Fibroblast of upper back skin (primary cell): ENCODE measurements at places on chromosomes 2 and 18.

DNA sequence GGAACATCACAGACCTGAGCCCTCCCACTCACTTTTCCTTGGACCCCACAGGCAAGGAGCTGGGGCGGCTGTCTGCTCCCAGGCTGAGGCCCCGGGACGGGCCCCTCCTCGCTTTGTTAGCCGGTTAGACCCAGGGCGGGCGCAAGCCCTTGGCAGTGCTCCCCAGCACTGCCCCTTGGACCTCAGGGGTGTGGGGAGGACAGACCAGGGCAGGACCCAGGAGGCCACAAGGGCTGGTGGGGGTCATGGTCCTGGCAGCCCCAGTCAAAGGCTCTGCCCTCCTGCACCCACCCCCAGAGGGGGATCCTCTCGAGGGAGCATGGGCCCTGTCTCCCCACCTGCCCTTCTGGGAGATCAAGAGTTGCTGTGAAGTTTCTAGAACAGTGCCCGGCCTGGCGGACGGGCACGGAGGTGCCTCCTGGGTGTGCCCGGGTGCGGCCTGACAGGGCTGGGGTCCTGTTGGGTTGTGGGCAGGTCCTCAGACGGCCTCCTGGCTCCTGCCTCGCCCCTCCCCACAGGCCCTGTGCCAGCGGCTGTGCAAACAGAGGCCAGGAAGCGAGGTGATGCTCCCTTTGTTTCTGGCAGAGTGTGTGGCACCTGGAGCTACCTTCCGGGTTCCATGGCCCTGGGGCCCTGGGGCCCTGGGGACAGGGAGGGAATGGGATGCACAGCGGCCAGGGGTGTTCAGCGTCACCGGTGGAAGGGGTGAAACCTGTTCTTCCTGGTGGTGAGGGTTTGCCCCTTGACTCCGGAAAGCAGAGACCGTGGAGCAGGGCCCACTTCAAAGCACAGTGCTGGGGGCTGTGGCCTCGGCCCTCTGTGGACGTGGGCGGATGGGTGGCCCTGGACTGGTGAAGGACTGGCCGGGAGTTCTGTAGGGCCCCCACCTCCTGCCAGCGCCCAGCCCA is 2.9 kb upstream of the GAL3ST2 start:
- no peak for DNase-seq

DNA sequence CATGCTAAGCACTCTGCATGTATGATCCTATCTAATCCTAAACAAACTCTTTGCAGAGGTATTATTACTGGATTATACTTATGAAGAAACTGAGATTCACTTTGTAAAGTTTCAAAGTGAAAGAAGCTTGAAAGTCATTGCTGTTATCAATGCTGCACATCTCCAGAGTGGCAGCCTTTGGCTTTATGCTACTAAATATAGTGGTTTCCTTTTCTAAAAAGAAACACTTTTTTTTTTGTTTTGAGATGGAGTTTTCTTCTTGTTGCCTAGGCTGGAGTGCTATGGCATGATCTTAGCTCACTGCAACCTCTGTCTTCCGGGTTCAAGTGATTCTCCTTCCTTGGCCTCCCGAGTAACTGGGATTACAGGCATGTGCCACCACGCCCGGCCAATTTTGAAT is 114.9 kb upstream of the RAB27B start:
- DNase-seq = no peak

DNA sequence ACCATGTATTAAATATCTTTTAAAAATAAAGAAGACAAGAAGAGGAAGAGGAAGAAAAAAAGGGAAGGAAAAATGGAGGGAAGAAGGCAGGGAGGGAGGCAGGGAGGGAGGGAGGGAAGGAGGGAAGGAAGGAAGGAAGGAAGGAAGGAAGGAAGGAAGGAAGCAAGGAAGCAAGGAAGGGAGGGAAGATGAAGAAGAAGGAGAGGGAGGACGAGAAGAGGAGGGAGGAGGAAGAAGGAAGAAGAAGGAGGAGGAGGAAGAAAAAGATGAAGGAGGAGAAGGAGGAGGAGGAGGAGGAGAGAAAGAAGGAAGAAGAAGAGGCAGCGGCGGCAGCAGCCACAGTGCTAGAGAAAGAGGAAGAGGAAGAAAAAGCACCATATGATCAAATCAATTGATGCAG is 189.6 kb downstream of the EXOC6B start:
- DNase-seq = no peak

- DNase-seq = peak; percentile 14
Measured at GRCh38 chr2:214542295-214542694, 131.4 kb downstream of the VWC2L start.

- DNase-seq = no peak
Measured at GRCh38 chr2:86570059-86570458, 6.8 kb upstream of the CHMP3 start.

DNA sequence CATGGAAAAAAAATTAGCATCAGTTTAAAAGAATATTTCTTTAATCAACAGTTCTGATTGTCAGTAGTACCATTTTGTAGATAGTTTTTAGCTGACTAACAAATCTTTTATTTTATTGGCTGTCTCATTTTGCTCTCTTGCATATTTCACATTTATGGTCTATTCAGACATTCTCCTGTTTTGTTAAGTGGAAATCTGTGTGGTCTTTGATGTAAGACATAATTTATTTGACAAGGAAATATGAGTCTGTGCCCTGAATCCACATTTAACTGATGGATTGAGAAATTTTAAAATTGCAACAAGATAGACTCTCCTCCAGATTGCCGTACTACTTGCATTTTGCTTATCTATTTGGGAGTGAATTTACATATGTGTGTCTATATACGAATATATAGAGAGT is 96.3 kb upstream of the ATP5MC3 start:
- DNase-seq = no peak

DNA sequence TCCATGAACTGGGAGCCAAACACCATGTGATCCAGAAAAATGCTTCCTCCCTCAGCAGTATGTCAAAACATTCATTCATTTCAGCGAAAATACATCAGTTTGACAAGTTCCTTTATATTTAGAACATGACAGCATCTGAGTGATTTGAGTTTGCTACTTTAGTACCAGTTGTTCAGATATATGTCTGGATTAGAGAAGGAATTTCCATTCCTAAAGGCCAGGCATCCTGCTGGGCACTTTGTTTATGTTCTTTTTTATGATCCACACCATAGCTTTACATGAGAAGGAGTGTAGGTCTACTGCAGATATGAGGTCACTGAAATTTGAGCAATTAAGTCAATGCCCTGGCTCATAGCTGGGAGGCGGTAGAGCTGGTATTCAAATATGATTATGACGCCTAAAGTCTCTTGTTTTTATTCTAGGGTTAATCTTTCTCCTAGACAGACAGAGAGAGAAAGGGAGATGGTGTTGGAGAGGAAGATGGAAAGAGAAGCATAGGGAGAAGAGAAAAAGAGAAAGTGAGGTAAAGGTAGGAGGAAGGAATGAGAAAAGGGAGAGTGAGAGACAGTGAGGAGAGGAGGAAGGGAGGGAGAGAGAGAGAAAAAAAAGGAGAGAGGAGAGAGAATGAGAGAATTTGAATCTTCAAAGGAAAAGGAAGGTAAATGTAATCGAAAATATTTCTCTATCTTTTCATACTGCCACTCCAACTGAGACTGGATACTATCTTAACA is 839.5 kb upstream of the FANCL start:
- no peak for DNase-seq

- DNase-seq = no peak
Measured at GRCh38 chr2:89842180-89842908, 1150.9 kb downstream of the RPIA start.

- DNase-seq = peak; percentile 2
Measured at GRCh38 chr2:183253441-183254130, 129.3 kb downstream of the NUP35 start.

DNA sequence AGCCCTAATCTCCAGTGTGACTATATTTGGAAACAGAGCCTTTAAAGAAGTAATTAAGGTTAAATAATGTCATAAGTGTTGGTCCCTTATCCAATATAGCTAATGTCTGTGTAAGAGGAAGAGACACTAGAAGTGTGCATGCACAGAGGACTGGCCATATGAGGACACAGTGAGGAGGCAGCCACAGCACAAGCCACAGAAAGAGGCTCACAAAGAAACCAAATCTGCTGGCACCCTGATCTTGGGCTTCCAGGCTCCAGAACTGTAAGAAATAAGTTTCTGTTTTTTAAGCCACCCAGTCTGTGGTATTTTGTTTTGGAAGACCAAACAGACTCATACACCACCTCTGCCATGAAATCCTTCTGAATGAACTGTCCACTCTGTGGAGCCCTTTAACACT is 186.4 kb upstream of the SLC39A10 start:
- no peak for DNase-seq

DNA sequence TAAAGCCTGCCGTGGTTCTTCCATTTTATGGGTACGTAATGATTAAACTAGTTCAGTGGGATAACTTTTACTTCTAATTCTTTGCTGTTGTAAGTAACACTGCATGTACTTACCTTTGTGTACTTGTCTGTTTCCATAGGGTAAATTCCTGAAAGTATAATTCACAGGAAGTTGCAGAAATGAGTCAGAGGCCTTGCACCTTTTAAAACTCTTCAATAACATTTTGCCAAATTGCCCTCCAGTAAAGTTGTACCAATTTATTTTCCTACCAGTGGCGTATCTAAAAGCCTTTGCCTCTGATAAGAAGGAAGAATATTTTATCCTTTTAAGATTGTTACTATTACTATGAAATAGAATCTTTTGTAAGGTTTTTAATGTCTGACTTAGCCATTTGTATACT is 65.1 kb downstream of the CAB39 start:
- DNase-seq = no peak

- peak; percentile 96 for DNase-seq
Measured at GRCh38 chr18:11324956-11325882, 175.8 kb upstream of the PIEZO2 start.

DNA sequence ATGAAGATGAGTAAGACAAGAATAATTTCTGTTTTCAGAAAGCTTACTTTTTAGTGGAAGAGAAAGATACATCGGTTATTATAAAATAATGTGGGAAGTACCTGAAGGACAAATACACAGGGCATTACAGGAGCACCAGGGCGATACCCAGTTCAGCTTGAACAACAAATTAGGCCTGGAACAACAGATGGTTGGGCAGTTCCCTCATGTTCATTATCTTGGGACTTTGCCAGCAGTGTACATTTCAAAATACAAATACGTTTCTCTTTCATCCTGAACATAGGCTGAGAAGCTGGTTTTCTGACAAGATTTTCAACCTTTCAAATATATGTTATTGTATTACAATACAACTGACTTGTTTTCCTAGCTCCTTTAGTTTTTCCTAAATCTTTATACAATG is 79.6 kb downstream of the TGIF1 start:
- no peak for DNase-seq

GRCh38 chr2:158497486-158497885 is 40.7 kb downstream of the PKP4 start:
- no peak for DNase-seq

DNA sequence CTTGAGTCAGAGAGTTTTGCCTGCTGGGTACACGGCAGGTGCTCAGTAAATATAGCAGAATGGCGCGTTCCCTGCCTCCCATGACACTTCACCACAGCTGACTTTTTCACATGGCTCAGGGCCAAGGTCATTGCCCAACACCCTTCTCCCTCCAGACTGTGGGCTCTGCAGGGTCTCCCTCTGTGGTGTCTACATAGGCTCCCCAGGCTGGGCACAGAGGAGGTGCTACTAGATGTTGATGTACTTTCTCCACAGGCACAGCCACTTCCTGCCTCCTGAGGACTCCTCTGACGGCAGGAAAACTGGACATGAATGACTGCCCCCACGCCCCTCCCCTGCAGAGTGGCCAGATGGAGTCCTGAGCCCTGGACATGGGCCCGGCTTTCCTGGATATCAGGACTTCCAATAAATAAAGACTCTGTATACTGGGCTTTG is 4.2 kb downstream of the CHCHD5 start:
- no peak for DNase-seq
